CD4-positive, alpha-beta T cell treated with Interleukin-6 for 4 hours (primary cell): ENCODE measurements at places on chromosomes 3 and 15.

GRCh38 chr15:78000091-78000926, 77.2 kb downstream of the TBC1D2B start:
- DNase-seq, result peak; percentile 86

DNA sequence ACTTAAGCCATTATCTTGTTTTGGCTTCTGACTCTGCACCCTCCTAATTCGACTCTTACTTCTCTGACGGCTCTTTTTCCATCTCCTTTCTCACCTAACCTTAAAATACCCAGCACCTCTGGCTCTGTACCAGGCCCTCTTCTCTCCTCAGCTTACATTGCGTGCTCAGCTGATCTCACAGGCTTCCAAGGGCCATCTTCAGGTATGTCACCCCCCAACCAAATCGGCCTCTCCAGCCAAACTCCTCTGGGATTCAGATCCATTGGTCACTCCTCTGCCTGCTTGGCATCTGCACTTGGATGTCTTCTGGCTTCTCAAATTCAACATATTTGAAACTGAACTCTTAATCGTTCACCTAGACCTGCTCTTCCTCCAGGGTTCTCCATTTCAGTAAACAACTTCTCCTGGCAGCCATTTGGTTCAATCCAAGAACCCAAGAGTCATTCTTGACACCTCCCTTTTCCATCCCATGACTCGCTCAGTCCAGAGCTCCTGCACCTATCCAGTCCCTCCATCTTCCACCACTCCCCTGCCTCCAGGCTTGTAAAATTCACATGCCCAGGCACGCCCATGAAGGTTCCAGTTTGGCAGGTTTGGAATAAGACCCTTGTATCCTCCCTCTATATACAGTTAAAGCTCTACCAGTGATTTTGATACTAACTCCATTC, 35.2 kb upstream of the SLC41A3 start:
- no peak for DNase-seq

DNA sequence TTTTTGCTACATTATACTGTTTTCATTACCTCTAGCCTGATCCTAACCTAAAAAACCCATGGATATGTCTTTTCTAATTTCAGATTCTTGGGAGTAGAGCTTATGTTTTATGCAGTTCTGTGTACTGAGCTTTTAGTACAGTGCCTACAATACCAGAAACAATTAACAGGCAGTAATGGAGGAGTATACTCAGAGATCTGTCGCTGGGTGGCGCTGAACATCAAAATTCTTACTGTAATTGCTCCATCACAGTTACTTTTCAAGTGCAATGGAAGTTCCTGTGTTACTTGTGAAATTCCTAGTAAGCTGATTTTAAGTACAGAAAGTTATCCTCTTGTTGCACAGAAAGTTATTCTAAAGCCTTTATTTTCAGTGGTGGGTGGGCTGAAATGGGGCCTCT, 66.9 kb downstream of the RNF13 start:
- peak; percentile 28 for DNase-seq

GRCh38 chr15:69648212-69648611, 195.6 kb downstream of the RPLP1 start:
- no peak for DNase-seq

GRCh38 chr3:15360788-15361493, 28.6 kb upstream of the SH3BP5 start:
- DNase-seq, result no peak

DNA sequence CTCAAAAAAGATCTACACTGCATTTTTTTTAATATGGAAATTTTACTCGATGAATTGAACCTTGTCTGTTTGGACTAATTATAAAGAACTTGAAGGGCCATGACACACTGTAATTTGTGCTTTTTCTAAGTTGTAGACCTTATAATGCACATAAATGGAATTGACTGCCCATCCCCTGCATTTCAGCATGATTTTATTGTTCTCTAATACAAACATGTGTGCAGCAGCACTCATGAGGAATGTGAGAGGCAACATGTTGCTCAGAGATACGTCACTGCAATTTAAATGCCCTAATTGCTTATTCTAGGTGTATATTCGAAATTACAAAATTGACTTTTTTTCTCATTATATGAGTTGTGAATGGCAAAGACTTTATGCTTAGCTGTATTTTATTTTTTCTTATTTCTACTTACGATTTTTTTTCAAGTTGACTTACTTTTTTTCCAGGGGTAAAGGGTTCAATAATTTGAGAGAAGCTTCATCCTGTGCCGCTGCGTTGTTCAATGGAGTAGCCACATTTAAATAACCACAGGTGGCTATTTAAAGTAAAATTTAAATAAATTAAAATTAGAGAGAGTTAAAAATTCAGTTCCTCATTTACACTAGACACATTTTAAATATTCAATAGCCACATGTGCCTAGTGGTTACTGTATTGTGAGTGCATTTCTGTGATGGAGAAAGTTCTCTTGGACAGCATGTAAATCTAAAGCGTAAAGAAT, 1346.4 kb downstream of the ROBO1 start:
- no peak for DNase-seq

GRCh38 chr3:177060492-177060891, 136.8 kb downstream of the TBL1XR1 start:
- no peak for DNase-seq
